ENCODE measurements at places on chromosomes 1 and 21.

DNA sequence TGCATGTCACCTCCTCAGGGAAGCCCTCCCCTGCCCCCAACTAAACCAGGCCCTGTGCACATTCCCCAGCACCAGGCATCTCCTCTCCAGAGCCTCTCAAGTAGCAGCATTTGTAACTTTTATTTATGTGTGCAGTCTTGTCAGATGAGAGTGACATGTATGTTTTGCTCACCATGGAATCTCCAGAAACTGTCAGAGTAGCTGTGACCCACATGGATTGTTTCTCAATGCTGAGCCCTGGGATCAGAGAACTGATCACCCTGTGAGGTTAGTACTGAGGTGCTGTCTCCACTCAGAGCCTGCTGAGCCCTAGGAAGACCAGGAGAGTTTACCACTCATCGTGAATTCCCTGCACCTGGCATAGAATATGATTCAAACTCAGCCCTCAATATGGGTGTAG, 190.9 kb upstream of the EDN2 start:
- no peak for DNase-seq

DNA sequence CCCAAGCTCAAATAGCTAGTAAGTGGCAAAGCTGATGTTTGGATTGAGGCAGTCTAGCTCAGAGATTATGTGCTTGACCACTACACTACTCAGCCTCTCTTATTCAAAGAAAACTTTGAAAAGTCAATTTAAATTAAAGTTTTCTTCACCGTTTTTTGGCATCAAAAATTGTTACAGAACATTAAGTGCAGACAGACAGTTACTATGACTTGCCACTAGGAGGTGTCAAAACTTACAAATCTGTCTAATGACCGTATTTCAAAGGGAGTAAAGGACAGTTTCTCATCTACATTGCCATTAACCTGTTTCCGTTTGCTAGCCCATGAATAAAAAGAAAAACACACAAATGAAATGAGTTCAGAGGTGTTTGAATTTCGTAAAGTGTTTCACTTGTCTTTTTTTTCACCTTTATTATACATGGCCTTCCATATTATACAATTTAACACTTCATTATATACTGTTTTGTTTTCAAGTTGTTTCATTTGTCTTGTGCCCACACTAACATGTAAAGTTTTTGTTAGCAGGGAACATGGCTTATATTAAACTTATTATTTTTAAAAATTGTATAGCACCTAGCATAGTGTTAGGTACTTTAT, 57.4 kb upstream of the MTF2 start:
- DNase-seq: no peak

- no peak for DNase-seq
These were observed 128.4 kb upstream of the NGF start for GRCh38 chr1:115466433-115466832.

DNA sequence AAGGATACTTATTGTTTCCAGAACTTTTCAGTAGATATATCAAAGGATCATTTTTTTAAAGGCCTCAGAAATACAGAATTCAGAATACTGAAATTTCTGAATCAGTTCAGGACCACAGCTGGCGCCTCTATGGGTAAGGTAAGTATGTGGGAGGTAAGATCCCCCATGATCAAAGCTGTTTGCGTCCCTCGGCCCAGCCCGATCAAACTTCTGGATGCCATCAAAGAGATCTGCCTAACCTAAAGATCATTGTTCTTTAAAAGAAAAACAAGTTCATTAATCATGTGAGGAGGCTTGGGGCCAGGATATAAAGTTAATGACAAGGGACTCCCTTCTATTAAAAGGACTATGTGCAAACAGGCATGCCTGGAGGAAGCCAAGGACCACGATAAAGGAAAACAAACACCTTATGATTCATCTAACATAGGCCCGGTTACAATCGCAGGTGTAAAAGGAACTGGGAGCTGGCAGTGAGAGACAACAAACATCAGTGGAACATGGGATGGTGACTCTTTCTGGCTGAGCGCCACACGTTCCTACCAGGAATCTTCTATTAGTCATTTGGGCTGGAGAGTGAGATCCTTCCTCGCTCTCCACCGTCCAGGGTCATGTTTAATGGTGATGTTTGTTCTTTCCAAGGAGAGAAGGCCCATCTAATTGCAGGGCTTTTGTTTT, 2.8 kb upstream of the BACE2 start:
- no peak for DNase-seq

DNA sequence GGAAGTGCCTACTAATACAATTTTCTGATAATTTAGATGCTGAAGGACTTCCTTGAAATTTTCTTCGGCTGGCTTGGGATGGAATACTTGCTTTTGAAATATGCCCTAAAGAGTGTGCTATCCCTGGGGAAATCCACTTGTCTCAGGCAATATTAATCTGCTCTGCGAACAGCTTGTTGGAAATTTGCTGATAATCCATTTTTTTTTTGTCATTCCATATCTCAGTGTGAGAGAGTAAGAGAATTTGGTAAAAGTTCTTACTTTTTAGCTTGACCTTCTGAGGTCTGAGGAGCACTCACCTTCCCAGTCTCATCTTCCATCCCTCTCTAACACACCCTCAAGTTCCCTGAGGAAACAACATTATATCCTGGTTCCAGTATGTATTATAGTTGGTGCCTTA, 36.8 kb downstream of the DNAJC6 start:
- DNase-seq: no peak

DNA sequence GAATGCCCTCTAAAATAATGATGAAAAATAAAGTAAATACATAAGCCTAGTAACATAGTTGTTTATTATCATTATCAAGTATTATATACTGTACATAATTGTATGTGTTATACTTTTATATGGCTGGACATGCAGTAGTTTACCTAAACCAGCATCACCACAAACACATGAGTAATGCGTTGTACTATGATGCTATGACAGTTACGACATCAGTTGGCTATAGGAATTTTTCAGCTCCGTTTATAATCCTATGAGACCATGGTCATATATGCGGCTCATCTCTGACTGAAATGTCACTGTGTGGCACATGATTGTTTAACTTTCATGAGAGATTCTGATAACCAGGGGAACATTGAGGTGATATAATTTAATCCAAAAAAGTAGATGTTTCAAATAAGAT, 352.1 kb downstream of the ST6GALNAC3 start:
- DNase-seq: no peak

- DNase-seq: no peak
These were observed 42.7 kb upstream of the ADARB1 start for GRCh38 chr21:45031571-45032191.

DNA sequence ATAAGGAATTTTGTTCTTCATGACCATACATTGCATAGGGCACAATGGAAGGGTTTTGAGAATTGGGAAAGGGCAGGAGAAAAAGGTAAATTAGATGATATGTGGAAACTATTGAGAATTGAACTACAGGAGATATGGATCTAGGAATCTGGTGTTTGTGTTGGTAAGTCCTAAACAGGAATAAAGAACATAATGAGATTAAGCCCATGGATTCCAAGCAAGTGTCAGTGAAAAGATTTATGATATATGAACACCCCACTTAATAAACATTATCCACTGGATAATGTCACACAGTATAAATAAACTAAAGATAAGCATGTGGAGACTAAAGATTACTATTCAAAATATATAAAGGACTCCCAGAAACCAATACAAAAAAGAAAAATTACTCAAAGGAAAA, 98.2 kb downstream of the TNFSF18 start:
- no peak for DNase-seq

GRCh38 chr1:218636548-218636947, 291.4 kb downstream of the TGFB2 start:
- no peak for DNase-seq

- DNase-seq: no peak
These were observed 318.9 kb downstream of the ZNF326 start for GRCh38 chr1:90313778-90314177.

- DNase-seq: no peak
These were observed 11.5 kb upstream of the HSD17B7 start for GRCh38 chr1:162779043-162779442.

DNA sequence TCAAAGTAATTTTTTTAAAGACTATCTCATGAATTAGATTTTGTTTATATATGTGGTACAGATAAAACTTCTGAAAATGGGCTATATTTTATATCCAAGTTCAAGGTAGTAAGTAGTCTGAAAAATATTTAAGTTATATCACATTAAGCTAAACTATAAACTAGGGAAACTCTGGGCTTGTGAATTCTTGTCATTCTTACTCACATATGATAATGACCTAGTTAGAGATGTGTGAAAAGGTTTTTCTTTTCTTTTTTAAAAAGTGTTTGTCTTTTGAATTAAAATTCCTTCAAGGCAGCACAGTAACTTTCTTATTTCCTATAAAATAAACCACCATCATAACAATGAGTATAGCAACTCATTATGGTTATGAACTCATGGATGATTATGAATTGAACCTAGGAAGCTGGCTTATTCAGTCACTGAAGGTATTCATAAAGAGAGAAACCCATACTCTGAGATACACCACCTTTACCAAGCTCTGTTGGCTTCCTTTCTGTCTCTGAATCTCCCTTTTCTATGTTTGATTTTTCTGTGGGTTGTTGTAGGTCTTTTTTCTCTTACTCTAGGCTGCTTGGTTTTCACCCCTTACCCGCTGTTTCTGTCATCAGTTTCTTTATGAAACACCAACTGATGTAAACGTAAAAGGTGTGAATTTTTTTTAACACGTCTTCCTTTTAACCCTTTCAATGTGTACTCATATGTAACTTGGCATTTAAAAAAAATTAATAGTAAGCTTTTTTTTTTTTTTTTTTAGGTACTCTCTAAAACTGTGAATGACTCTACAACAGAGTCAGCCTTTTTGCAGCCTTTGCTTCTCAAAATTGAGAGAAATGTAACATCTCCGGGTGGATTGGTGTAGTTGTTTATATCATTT, 25.2 kb downstream of the IL12RB2 start:
- DNase-seq: no peak

DNA sequence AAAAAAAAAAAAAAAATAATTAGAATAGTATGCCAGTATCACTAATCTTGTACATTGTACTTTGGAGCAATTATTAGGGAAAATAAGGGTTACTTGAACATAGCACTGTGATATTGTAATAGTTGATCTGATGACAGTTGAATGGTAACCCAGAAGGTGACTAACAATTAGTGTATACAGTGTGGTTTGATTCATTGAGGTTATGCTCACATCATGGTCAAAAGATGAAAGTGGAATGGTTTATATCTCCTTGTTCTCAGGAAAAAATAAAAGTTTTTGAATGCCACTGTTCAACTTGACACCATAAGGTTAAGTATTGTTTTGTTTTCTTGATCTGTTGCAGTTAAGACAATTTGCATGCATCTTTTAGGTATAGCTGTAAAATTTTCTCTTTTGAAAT, 87.0 kb downstream of the GPR52 start:
- DNase-seq: no peak

GRCh38 chr1:6491966-6492365, 499 bp upstream of the PLEKHG5 start:
- no peak for DNase-seq

GRCh38 chr21:15352009-15352408, 287.2 kb upstream of the NRIP1 start:
- DNase-seq: no peak

DNA sequence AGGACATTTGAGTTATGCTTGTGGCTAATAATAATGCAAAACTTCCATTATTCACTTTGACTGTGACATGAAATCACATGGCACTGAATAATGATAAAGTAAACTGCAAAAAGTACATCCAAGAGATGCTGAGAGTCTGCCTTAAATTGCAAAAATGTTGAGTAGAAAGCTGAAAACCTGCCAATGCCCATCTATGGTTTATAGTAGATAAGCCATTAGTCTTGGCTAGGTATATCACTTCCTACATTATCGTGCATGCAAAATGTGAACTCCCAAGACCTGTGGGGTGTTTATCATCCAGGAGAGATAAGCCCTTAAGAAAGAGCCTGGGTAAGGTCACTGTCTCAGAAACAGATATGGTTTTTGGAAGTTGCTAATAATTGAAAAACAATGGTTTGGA, 208.7 kb upstream of the DPYD start:
- DNase-seq: no peak

DNA sequence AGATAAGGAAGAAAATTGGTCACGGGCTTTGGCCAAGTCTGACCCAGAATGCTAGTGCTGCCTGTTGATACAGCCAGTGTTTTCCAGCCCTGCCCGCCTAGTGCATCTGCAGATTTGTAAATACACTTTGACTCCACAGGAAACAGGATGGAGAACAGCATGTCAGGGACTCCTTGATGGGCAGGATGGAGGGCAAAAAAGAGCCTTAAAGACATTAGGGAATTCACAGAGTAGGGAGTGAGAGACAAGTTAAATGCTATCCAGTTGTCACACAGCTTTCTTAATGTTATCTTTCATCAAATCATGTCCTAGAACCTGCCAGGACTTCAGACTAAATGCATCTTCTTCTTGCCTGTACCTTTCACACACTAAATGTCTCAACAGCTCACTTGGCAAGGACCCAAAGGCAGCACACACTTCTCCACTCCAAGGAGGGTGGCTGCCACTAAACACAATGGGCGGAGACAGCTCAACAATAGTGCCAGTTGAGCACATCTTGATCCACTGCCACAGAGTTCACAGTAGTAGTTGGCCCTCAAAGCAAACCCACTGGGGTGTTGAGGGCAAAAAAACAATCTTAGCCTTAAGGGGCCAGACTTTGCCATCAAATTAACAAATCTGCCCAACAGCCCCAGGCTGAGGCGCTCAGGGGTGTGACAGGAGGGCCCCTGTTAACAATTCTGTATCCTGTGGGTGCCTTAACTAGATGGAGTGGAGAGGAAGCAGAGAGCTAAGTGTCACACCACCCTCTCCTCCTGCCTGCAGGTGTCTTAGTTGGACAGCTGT, 2.7 kb downstream of the HIVEP3 start:
- DNase-seq: no peak

GRCh38 chr1:226222686-226223085, 778 bp upstream of the MIXL1 start:
- DNase-seq: no peak

DNA sequence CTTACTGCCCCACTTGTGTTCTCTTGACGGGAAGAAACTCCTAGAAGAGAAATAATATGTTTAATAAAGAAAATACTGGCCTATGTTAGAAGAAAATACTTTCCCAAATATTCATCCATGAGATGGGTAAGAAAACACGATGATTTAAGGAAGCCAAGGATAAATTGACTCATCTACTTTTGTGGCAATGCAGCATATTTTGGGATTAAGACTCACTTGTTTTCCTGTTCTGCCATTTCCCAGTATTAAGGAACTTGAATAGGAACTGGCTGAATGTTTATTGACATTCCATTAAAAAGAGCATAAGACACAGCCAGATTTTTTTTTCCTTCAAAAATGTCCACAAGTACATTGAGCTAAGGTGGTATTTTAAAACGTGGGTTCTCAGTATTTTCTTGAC, 10.9 kb upstream of the ADAMTS5 start:
- no peak for DNase-seq

- DNase-seq: no peak
These were observed 618.4 kb upstream of the USP24 start for GRCh38 chr1:55833529-55834091.

GRCh38 chr1:205660361-205660760, 19.9 kb downstream of the SLC45A3 start:
- DNase-seq: no peak

GRCh38 chr1:53771648-53772047, 32.7 kb upstream of the GLIS1 start:
- no peak for DNase-seq
